ENCODE measurements at places on chromosomes 2 and 18.

- DNase-seq, result no peak
Measured at GRCh38 chr18:56217406-56217805, 421.0 kb downstream of the TXNL1 start.

GRCh38 chr2:232653441-232653840 is 20.0 kb downstream of the EFHD1 start:
- DNase-seq, result no peak

- no peak for DNase-seq
Measured at GRCh38 chr2:208783184-208783583, 376.6 kb downstream of the PTH2R start.

GRCh38 chr2:217610401-217610814 is 392.4 kb downstream of the TNS1 start:
- DNase-seq, result no peak

GRCh38 chr2:222862909-222863544 is 2.2 kb downstream of the ACSL3 start:
- no peak for DNase-seq

GRCh38 chr18:58502628-58503027 is 126.3 kb downstream of the ALPK2 start:
- no peak for DNase-seq

DNA sequence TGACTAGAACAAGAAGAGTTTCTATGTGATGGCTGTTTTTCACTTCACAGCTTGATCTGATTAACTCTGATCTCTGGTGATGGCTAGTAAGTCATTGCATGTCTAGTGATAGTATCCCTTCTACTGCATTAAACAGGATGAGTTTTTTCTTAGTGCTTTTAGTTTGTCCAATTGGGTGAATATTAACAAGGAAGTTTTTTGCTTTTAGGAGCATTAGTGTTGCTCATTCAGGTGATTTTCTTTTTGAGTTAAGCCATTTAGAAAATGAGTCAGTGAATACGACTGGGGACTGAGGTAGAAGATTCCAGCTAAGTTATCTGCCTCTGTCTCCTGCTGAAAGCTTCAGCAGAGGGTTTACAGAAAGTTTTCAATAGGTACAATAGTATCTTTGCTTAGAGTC is 306.7 kb downstream of the PIK3C3 start:
- no peak for DNase-seq

GRCh38 chr2:104408266-104408665 is 445.6 kb upstream of the POU3F3 start:
- no peak for DNase-seq

DNA sequence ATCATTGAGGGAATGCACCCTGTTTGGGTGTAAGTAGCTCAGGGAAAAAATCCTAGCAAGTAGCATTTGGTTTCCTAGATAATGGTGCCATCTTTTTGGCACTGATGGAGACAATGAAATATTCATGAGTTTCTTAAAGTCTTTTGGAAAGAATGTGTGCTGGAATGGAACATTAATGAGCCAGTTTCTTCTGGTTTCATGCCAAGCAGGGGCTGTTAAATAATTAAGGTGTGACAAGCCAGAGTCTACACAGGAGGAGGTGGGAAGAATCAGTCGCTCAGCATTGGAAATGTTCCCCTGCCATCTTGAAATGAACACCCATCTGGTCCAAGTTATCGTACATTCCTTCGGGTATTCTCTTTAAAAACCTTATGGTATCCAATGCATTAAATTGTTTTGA is 457.3 kb downstream of the RIT2 start:
- DNase-seq, result no peak

GRCh38 chr2:119111115-119111975 is 47.2 kb downstream of the C1QL2 start:
- no peak for DNase-seq

GRCh38 chr2:18998491-18998890 is 359.9 kb downstream of the OSR1 start:
- DNase-seq, result no peak

DNA sequence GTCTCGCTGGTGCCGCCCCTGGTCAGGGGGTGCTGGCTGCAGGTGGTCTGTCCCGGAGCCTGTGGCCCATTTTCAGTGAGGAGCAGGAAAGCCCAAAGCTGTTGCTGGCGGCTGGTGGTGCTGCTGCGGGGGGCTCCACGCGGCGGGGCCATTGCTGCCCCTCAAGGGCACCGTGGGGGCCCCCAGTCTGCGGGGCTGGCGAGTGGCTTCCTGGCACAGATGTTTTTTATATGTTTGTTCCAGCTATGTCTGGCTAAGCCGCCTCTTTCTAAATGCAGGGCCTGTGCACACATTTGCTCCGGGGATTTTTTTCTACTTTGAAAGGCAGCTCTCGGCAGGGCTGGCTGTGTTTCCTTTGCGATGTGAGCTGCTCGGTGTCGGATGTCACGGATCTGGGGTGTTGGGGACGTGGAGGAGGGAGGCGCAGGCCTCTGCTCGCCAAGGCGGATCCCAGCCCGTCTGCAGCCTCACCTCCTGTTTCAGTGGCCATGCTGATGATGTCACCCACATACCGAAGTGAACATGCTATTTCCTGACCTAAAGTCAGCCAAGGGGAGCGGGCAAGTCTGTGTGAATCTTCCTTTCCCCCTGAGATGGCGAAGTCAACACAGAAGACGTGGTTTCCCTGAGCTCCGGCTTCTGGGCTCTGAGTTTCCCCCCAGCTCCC is 112.0 kb upstream of the CTDP1 start:
- no peak for DNase-seq

GRCh38 chr18:3037423-3037915 is 24.5 kb upstream of the LPIN2 start:
- DNase-seq, result peak; percentile 28
